ENCODE measurements at places on chromosomes 2 and 18.

DNA sequence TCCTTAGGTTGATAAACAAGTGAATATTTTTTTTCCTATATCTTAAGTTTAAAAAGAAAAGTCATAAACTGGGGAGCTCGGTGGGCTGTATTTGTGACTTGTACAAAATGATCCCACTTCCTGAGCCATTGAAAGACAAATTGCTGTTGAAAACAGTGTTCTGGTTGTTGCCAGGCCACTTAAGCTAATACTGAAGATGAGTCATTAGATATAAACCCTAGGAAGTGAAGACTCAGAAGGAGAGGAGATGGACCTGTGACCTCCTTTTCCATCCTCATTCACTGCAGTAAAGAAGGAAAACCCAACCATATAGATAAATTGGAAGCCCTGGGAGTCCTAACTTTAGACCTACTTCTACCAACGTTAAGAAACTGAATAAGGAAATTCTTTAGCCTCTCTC lies 46.2 kb upstream of the SERPINE2 start:
- DNase-seq: no peak

DNA sequence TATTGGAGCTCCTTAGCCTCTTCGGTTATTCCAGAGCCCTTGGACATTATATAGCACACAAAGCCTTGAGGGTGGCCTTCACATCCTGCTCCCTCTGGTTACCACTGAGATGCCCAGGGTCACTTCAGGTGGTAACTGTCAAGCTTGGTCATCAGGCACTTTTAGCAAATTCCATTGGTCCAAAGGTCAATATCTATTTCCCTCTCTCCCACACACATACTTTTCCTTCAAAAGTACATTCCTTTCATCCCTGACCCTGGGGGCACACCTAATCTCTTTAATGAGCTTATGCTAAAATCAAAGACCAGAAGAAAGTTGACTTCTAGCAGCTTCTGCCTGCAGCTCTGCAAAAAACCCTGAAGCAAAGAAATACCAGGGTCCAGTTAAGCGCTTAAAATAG lies 172.0 kb upstream of the NRP2 start:
- DNase-seq: no peak

DNA sequence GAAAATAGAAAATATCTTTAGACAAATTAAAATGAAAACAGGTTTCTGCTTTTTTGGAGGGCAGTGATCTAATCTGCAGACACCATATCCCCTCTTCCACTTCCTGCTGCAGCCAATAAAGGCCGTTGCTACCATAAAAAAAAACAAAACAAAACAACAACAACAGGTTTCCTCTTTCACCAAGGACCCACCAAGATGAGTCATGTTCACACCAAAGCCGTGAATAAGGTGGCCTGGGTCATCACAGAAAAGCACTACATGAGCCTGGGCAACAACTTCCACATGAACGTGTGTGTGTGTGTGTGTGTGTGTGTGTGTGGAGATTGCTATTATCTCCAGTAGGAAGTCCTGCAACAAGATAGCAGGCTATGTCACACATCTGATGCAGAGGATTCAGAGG lies 24.8 kb upstream of the TFCP2L1 start:
- DNase-seq: peak; percentile 51

DNA sequence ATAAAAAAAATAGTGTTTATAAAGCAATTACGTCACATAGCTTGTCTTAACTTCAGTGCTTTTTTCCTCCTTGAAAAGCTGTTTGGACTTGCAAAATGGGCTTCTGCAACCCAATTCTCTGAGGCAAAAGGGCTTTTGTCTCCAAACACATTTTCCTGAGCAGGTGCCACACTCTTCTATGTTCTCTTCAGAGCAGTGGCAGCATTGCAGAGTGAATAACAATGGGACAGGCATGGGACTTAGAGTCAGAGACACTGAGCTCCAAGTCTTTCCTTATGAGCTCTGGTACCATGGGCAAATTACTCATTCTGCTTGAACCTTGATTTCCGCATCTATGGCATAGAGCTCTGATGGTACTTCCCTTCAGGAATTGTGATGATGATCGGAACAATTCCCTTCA lies 149.0 kb downstream of the ARL6IP6 start:
- DNase-seq: no peak

DNA sequence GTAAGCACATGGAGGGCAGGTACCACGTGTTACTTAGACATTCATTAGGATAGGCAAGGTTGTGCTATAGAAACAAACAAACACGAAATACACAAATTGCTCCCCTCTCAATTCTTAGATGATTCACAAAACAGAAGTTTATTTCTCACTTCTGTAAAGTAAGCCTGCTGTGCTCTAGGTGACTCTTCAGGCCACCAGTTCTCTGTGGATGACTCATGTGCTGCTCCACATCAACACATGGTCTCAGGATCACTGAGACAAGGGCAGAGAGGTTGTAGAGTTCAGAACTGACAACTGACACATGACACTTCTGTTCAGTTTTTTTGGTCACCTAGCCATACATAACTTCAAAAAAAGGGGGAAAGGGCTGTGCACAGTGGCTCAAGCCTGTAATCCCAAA lies 70.6 kb downstream of the DAW1 start:
- no peak for DNase-seq

DNA sequence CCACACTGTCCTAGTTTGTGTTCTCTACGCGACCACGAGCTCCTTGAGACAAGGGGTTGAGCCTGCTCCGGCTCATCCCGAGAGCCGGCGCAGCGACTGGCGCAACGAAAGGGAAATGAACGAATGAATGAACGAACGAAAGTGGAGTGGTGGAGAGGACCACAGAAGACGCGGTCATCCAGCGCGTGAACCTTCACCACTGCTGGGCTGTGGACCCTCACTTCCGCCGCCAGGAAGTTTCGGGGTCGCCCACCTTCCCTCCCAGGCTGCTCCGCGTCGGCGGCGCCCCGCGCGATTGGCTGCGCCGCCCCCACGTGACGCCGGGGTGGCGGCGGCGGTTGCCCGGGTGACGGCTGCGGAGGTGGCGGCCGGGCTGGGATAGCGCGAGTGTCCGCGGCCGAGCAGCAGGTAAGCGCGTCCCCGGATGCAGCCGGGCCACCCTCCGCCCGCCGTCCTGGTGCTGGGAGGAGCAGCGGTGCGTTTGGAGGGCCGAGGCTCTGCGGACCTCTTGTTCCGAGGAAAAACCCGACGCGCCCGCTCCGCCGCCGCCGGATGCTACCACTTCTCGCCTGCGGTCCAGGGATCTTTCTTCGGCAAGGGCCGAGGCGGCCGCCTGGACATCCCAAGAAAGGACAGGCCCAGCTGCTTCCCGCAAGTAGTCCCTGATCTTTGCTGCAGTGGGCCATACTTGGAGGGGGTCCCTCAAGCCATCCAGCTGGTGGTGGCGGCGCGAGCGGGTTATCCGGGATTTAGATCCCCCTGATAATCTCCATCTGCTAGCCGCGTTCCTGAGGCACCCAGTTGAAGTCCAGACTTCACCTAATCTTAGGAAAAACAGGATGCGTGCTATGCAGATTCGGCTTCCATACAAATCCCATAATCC lies at the start of gene ARMC9:
TSS of gene ARMC9 (plus strand) at position 341 of the 883 bp plus-strand sequence. CDS start 7,608 bp downstream, outside the sequence.
- peak; percentile 60 for DNase-seq

GRCh38 chr2:71896385-71897136 lies 251.1 kb downstream of the CYP26B1 start:
- no peak for DNase-seq

- no peak for DNase-seq
These were observed 861.8 kb downstream of the TRIB2 start for GRCh38 chr2:13578547-13578946.

GRCh38 chr2:149741646-149742045 lies 154.1 kb upstream of the MMADHC start:
- DNase-seq: no peak

DNA sequence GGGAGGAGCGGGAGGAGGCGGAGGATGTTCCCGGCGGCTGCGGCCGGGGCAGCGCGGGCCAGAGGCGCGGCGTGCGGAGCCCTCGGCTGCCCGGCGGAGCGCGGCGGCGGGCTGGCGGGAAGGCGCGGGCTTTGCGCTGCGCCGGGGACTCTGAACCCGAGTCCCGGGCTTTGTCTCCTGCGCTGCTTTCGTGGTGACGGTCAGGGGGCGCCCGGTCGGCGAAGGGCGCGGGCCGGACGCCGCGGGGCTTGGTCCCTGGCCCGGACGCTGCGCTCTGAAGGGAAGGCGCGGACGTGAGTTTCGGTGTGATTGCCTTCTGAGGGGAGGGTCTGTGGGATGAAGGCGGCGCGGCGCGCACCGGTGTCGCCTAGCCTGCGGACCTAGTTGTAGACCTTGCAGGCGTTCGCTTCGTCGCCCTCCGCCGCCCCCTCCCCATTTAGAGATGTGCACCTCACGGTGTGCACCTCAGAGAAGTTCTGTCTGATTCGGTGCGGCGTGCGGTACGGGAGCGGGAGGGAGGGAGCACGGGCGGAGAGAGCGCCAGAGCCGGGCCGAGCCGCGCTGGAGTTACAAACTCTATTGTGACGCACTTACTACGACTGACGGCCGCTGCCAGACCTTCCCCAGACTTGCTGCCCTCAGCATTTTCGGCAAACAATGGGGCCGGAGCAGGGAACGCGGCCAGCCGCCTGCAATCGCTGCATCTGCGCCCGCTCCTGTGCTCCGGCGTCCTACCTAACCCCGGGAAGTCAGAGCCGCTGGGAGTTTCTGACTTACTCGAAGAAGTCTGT lies 2.1 kb downstream of the BCL2L11 start:
- peak; percentile 71 for DNase-seq

- no peak for DNase-seq
These were observed 145.8 kb downstream of the CLIP4 start for GRCh38 chr2:29261003-29261402.

Data from DMS153 (cell line).